ENCODE measurements at places on chromosomes 5 and 9.

DNA sequence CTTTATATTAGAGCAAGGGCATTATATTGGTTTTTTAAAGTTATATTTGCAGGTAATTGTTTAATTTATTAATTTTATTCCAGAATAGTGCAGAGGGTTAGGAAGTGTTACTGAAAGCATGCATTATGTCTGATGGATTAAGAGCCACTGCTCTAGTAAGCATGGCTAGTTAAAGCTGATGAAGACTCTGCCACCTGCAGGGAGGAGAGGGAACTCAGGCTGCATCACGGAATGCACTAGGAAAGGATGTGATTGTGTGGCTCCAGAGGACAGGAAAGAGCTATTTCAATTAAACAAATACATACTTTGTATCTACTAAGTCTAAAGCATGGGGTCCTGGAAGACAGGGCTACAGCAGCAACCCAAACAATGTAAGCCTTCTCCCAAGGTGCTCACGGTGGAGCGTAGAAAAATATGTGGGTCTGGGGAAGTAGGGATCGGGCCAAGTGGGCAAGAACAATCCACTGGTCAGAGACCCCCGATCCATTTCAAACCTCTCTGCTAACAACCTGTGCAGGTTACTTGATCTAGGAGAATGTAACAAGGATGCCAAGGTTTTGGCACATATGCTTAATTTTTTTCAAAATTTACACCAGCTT is 15.3 kb upstream of the GRXCR2 start:
- no peak for DNase-seq

GRCh38 chr9:131297903-131298302 is 8.4 kb downstream of the PLPP7 start:
- no peak for DNase-seq

DNA sequence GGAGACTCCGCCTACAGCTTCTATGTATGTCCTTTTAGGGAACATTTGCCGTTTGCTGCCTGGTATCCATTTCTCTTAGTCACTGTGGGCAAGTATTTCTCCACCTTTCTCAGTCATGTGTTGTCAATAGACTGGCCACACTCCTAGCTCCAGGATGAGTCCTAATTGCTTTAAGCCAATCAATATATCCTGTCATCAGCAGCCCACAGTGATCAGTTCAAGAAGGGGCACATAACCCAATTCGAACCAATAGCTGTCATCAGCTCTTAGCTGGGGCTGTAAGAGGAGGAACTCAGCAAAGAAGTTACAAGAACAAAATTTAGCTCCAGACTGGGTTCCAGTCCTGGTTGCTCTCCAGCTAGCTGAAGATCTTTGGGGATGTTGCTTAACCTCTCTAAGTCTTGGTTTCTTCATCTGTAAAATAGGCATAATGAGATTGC is 70.7 kb upstream of the MAN2A1 start:
- DNase-seq = no peak

GRCh38 chr5:55597014-55597981 is 62.5 kb upstream of the PLPP1 start:
- no peak for DNase-seq

- DNase-seq = no peak
Measured at GRCh38 chr9:12961276-12961809, 186.5 kb downstream of the LURAP1L start.

Data from NCI-H524 treated with DMSO at 0.1 percent for 48 hours (cell line).